ENCODE measurements at places on chromosomes 3 and 15.

- DNase-seq: no peak
These were observed 1.1 kb downstream of the EIF4G1 start for GRCh38 chr3:184315543-184315867.

DNA sequence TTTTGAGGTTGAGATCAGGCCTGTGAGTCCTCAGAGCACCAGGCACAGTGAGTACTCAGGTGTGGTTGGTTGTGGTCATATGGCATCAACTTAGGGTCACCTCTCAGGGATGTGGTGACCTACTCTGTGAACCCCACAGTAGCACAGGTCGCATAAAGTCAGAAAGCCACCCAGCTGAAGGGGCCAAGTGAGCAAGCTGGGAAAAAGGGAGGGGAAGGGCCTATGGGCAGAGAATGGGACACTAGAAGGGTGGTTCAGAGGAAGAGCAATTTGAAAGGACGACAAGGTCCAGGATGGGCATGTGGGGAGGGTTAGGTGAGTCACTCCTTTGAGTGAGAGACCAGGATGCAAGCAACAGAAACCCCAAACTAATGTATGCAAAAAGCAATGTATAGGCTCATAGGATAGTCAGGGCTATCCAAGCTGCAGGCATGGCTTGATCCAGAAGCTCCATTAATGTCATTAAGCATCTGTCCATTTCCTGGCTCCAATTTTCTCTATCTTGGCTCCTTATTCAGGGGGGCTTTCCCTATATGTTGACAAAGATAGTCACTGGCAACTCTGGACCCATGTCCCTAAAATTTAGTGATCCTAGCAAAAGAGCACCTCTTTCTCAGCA, 33.5 kb downstream of the HMCES start:
- DNase-seq: no peak

DNA sequence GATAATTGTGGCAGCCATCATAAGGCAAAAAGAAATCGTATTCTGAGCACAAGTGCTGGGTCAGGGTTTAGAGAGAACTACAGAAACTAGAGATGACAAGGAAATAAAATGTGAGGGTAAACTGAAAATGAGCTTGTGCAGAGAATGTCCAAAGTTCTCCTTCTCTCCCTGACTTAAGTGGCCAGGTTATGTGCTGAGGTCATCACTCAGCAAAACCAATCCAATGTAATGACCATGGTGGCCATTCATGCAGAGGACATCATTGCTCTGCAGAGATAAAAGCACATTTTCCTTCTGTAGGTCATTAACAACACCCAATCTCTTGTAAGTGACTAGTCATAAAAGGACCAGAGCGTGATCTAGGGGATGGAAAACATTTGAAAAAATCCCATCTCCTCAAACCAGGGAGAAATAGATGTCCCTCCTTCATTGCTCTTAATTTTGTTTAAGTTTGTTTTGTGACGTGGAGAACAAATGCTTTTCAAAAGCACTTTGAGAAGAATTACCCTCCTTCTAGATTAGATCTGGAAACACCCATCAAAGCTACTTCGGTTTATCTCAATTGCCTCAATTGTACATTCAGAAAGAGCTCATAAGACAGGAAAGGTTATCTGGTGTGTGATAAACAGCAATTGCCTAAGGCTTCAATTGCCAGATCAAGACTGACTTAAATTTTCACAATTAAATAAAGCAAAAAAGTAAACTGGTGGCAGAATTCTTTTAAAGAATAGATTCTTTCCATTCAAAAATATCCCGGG, 173.4 kb downstream of the SERPINI1 start:
- DNase-seq: no peak

- no peak for DNase-seq
These were observed 223.6 kb upstream of the TBL1XR1 start for GRCh38 chr3:177420651-177421480.

- no peak for DNase-seq
These were observed 884.8 kb downstream of the FHIT start for GRCh38 chr3:60366486-60366885.

DNA sequence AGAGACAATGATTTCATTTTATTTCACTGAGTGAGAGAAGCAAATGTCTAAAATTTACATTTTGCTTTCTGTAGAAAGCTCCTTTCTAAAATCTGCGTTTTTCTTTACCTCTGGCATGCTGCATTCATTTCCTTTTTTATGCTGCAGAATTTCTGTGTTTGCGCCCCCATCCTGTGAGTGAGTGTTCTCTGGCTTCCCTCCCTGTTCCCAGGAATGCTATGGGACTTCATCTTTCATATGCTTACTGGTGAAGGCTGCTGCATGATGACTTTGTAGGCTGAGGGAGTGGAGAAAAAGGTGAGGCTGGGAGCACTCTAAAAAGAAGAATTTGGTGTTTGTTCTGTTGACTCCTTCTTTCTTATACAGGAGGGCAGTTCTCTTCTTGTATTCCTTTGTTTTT, 7.7 kb upstream of the TMC3 start:
- no peak for DNase-seq

DNA sequence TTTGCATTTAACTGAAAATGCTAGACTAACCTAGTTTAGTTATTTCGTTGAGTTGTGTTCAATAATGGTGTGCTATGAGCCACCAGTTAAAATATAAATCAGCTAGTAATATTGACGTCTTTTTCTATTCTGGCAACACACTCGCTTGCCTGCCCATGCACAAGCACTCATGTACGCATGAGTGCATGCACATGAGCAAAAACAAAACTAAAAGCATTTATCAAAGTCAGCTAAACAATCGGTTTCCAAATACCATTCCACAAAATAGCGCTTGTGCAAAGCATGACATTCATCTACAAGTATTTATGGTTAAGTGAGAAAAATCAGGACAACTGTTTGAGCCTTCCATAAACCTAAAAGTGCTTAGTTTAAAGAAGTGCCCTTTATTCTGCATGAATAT, 13.1 kb upstream of the SAMMSON start:
- no peak for DNase-seq

GRCh38 chr3:67647390-67647878, 7.0 kb downstream of the SUCLG2 start:
- no peak for DNase-seq

DNA sequence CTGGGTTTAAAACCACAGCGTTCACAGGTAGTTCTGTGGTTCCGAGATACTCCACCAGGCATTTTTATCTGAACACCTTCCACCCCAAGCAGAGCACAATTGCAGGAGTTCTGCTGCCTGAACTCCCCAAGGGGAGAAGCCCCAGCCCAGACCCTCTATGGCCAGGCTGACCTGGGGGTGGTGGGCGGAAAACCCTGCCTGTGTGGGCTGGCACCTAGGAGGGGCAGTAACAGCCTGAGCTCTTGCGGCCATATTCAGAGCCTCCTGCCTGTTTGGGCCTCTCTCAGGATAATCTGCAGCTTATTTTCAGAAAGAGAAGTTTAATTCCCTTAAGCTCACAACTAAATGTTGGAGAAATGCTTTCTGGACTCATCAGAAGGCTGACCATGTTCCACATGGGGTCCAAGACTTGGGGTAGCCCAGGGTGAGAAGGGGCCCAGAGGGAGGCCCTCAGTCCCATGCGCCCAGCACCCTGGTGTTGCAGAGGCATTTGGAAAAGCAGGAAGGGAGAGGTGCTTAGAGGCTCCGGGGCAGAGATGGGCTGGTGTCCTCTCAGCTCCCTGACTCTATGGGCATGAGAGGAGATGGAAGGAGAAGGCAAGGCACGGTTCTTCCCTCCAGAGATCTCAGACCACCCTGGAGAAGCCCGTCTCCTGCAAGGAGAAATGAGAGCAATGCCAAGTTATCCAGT, 195.6 kb upstream of the TPM1 start:
- no peak for DNase-seq

Data from stimulated activated CD8-positive, alpha-beta memory T cell treated with anti-CD3 and anti-CD28 coated beads, Interleukin-7, amount 100 ng/mL, for 1 hour (primary cell).